GM13977 (cell line): ENCODE measurements at places on chromosomes 5 and 9.

DNA sequence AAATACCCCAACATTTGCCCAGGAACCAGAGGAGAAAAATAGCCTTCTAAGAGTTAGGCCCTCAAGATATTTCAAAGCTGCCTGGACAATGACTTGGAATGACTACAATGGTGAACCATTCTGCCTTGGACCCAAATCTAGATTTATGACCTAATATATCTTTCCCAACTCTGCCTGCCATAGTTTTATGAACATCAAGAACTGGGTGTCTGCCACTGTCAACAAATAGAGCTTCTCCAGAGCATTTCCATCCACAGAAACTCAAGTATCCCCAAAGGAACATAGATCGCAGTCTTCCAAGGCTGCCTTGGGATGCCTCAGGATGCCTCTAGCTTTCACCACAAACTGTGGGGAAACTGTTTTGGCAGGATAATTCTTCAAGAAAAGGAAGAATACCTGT lies 48.2 kb upstream of the NFIB start:
- DNase-seq = no peak

DNA sequence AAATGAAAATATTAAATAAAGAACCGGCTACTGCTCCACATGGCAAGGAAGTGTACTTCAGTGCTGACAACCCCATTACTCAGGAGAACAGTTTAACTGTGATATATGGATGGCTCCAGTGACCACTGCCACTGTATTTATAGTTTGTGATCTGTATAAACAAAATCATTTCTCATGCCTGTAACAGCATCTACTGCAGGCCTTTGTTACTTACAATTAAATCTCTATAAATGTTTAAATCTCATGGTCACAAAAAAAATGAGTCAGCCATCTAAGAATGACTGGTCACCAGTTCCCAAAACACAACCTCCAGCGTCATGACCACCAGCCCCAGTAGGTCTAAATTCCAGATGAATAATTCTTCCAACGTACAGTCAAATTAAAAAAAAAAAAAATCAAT lies 24.6 kb downstream of the SERINC5 start:
- no peak for DNase-seq

DNA sequence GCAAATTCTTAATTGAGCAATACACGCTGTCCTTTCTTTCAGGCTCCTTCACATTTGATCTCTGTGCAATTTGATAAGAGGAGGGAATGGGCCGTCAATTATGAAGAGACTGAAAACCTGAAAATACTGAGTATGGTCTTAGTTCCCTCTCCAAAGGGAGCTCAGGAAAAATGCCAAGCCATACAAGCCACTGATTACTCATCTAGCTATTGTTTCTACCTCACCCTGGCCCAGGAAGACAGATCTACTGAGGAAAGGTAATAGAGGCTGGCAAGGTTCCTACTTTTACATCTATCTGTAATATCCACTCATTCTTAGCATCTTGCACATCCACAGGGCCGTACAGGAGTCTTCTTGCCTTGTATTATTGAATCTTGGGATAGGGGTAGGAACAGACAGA lies 23.7 kb upstream of the TNC start:
- DNase-seq = no peak

- no peak for DNase-seq
These were observed 65.2 kb upstream of the MAP1B start for GRCh38 chr5:72042097-72042496.

GRCh38 chr9:124133727-124134126 lies 122.2 kb downstream of the LHX2 start:
- DNase-seq = no peak

DNA sequence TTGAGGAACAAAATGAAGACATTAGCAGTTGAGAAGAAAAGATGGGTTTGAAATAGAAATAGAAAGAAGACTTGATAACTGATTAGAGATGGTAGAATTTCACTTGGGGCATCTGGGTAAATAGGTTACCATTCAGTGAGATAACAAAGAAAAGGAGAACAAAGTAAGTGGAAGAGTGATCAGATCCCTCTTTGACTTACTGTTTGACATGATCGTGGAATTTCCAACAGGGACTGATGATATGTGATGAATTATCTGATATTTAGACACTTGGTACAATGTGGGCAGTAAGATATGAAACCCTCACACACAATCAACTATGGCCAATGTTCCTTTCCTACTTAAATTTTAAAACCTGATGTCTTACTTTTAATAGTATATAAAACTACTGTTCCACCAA lies 70.1 kb upstream of the STARD4 start:
- no peak for DNase-seq

GRCh38 chr5:10854506-10855277 lies 93.7 kb upstream of the DAP start:
- DNase-seq = no peak

- DNase-seq = no peak
These were observed 102.4 kb downstream of the NDFIP1 start for GRCh38 chr5:142210864-142211412.

GRCh38 chr5:89954916-89955315 lies 454.6 kb downstream of the CETN3 start:
- no peak for DNase-seq

DNA sequence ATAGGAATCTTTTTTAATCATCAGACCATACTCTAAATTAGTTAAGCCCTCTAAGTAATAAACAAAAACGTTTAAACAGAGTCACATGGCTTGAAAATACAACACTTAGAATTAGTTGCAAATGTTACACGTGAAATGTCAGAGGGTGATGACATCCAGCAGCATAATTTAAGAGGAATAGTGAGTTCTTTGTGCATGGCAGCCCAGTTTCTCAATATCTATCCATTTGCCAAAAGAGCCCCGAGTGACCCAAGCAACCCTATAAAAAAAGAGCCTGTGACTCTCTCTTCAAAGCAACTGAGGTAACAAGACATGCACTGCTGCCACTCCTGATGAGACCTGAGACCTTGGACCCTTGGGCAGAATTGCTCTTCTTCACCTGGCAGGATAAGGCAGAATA lies 96.9 kb upstream of the RASA1 start:
- no peak for DNase-seq

DNA sequence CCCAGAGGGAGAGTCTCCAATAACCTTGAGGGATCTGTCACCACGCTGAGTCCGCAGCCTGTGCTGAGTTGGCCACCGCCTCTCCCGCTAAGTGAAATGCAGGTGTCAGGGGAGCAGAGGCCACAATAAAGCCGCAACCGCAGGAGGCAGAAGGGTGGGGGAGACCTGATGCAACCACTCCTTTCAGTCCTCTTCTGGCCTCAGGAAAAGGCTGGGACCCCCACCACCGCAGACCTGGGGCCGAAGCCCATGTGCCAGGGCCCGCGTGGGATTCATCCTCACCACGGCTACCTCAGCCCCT lies 576 bp downstream of the MAP1B start:
- no peak for DNase-seq

GRCh38 chr9:13576101-13576500 lies 296.6 kb upstream of the MPDZ start:
- DNase-seq = no peak

DNA sequence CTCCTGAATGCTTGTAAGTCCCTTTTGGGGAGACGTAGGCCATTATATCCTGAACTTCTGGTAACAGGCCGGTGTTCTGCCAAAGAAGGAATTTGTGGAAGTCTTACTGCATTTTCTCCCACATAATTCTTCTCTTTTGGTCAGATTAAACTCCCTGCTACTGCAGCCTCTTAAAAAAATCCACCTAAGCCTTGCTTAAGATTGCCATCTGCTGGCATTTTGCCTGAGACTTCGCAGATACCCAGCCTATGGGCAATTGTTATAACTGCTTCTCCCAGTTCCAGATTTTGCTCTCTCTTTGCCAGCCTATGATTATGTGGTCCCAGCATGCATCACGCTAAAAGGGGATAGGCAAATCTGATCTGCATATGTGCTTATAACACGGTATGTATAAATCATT lies 391.6 kb upstream of the CHD1 start:
- no peak for DNase-seq

GRCh38 chr5:78126536-78126935 lies 168.0 kb downstream of the AP3B1 start:
- no peak for DNase-seq

DNA sequence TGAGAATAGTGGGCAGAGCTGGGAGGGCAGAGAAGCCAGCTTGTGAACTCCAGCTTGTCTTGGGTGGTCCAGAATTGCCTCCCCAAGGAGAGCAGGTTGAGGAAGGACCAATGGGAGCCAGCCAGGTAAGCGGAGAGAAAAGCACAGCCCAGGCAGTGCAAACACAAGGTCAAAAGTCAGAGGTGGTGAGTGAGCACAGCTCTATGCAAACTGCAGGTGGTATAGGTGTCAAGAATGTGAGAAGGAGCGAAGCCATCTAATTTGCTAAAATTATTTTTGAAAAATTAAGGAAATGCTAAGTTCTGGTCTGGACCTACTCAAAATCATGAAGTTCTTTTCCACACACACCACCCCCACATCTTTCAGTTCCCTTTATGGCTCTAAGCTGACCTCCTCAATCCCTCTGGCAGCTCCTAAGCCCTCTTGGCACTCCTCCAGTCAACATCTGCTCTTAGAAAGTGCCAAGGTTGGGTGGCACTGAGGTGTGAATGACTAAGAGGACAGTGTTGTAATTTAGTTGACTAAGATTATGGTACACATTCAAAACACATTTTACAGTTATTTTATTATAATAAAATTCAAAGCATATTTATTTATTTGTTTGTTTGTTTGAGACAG lies 6.6 kb upstream of the OTULINL start:
- DNase-seq = no peak

- no peak for DNase-seq
These were observed 351.7 kb downstream of the ARRDC3 start for GRCh38 chr5:91031402-91031752.

GRCh38 chr9:131799177-131799823 lies 59.4 kb upstream of the RAPGEF1 start:
- DNase-seq = peak; percentile 69

DNA sequence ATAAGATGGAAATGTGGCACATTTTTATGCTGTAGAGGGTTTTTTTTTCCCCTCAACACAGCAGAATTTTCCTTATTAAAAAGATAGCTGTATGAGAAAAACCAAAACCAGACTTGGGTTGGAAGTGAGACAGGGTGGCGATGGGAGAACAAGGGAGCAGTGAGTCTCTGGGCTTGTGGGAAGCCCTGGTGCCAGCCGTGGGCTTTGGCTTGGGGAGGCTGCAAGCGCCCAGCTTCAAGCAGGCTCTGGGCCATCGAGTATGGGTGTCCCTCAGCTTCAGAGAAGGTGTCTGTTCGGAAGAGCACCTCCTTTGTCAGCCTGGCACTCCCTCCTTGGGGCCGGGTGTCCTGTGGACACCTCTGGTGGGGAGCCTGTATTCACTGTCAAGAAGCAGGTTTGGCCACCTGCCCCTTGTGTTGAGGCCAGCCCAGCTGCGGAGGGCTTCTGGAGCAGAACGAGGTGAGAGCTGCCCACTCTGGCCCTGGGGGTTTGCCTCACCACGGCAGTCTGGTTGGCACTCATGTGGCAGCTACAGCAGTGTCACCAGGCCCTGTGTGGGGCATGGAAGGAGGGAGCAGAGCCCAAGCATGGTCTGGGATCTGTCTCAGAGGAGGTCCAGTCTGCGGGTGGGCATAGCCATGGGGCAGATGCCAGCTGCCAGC lies 37.6 kb upstream of the ANGPTL2 start:
- no peak for DNase-seq

- no peak for DNase-seq
These were observed 122.7 kb upstream of the APC start for GRCh38 chr5:112614986-112615385.

DNA sequence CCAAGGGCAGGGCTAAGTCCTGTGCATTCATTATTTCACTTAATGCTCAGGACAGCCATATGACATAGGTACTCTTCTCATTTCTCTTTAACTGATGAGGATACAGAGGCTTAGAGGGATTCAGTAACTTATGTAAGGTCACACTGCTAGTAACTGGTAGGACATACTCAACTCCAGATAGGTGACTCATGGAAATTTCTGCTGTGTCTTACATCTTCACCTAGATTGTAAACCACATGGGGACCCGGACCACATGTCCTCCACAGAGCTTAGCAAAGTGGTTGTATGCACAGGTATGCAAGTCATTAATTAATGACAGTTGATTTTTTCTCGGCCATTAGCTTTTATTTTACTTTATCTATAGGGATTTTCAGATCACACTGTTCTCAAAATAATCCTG lies 29.3 kb downstream of the SLC1A1 start:
- peak; percentile 16 for DNase-seq

DNA sequence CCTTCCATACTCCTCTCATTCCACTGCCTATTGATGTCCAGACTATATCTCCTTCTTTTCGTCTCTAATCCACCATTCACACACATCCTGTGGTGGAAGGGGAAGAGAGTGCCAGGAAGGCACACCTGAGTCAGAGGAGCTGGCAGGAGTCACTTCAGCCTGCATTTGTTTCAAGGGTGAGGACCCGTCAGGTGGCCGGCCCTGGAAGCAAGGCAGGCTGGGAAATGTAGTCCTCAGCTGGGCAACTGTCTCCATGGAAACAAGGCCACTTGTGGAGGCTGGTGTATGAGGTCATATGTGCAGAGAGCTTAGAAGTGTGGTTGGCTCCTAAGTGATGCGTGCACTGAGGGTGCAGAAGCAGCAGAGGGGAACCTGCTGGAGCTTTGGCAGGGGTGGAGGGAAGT lies 278.4 kb downstream of the NSG2 start:
- DNase-seq = peak; percentile 74

DNA sequence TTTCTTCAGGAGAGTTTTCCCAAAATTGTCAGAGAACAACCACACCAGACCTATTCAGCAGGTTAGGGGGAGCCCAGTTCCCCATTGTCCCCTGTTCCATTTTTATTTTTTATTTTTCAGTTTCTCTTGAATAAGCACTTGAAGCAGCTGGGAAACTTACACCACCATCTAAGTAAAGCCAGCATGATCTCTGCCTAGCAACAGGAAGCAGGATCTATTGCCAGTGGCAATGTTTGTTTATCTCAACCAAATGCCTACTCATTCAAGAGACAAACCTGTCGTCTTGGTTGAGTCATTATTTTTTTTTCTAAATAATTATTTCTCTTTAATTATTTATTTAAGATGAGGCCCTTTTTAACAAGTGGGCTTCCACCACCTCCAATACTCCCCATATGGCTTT lies 379.3 kb downstream of the PLK2 start:
- DNase-seq = no peak

DNA sequence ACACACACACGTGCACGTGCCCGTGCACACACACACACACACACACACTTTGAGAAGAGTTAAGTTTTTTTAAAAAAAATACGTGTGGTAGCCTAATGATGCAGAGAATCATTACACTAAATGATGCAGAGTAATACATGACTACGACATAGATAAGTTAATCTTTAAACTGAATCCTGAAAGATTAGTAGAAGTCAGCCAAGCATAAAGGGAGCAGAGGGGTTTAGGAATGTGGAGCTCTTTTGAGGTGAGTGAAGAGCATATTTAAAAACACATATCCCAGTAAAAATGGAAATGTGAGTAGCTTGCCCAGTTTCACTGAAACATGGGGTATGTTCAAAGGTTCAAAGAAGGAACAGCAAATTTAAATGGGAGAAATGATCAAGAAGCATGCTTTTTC lies 61.3 kb upstream of the TYRP1 start:
- no peak for DNase-seq

DNA sequence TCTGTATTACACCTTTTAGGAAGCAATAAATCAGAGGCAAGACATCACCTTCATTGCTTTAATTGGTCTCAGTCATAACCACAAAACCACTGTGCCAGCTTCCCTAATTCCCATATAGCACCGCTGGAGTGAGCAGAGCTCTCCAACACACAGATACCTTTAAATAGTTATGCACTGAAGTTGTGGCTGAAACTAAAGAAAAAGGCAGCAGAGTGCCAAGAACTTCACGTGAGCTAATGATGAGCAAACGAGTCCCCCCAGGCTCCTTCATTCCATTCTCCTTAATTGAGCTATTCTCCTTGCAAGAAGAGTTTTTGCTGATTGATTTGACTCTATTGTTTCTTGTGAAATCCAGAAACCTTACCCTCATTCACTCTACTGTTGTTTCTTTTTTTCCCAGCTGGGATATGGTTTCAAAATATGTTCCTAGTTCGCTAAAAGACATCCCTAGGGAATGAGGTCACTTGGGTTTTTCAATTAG lies 501.5 kb downstream of the SPATA31D1 start:
- DNase-seq = no peak
